ENCODE measurements at places on chromosomes 12 and 14.

DNA sequence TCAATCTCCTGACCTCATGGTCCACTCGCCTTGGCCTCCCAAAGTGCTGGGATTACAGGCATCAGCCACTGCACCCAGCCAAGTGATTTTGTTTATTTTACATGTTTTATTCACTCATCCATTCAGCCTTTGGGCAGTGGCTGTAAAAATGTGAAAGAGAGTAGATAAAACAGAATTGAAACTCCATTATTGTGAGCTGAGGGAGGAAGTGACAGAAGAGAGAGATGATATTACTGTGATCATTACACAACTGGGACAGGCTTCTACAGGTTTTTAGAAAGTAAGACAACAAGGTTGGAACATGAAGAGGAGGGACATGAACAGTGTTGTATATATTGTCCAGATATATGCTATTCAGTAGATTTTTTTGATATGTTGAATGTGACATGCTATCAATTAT lies 25.0 kb downstream of the CREBL2 start:
- no peak for DNase-seq

GRCh38 chr14:24735984-24736630 lies 102.1 kb upstream of the GZMB start:
- DNase-seq = no peak

- no peak for DNase-seq
Observed at GRCh38 chr14:69682136-69682535, 70.7 kb downstream of the SUSD6 start.

- peak; percentile 91 for DNase-seq
Observed at GRCh38 chr12:54383041-54383609, 1.4 kb downstream of the ZNF385A start.

DNA sequence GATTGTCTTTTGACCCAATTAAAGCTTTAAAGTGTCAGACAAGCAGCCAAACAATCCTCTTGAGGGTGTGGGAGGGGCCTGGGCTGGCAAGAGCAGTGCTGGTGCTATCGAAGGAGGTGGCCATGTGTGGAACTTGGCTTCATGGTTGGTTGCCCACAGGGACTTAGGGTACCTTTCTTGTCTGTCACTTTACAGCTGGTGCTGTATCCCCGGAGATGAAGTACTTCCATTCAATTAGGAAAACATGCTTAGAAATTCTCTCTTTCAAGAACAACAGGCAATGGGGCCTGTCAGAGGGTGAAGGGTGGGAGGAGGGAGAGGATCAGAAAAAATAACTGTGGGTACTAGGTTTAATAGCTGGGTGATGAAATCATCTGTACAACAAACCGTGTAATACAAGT lies 86.5 kb downstream of the DAAM1 start:
- DNase-seq = no peak

- DNase-seq = no peak
Observed at GRCh38 chr12:121186826-121187225, 23.1 kb upstream of the P2RX4 start.

DNA sequence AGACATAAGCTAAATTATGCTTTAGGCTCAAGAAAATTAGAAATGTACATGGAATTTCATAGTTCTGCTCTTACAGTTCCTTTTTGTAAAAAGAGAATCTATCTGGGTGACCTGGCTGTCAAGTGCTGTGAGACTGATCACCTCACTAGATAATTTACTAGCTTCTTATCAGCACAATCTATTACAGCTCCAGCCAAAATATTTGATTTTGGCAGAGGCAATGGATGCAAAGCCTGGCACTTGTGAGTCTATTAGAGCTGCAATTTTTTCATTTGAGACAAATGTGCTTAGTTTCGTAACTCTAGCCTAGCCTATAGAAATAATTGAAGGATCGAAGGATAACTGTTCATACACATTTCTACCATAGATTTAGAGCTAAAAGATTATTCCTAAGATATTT lies 927.5 kb downstream of the SLC6A15 start:
- DNase-seq = no peak

DNA sequence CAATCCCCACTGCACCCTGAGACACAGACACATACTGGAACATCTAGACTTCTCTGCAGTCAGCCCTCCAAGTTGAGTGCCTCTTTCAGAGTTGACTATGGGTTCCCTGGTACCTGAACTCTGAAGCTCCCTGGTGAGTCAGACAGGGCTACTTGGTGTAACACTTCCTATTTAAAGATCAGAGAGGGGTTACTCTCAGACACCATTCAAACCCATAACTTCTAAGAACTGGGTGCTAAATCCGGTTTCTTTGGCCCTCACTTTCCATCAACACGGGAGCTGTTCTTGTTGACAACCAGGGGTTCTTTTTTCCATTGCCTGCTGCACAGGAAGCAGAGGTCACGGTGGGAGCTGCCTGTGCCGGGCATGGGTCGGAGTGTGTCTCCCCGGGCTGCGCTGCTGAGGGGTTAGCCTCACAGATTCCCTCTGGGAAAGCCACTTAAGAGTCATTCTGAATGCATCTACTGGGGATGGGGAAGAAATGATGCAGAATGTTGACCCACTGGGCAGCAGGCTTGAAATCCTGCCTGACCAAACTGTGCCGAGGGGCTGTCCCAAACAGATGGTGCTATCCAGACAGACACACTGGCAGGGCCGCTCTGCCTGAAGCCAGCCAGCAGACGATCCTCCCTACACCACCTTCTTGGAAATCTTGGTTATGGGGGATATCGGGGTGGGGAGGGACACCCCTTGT lies 74.1 kb downstream of the PITPNM2 start:
- DNase-seq = no peak

GRCh38 chr14:40838601-40839000 lies 768.1 kb upstream of the LRFN5 start:
- DNase-seq = no peak

DNA sequence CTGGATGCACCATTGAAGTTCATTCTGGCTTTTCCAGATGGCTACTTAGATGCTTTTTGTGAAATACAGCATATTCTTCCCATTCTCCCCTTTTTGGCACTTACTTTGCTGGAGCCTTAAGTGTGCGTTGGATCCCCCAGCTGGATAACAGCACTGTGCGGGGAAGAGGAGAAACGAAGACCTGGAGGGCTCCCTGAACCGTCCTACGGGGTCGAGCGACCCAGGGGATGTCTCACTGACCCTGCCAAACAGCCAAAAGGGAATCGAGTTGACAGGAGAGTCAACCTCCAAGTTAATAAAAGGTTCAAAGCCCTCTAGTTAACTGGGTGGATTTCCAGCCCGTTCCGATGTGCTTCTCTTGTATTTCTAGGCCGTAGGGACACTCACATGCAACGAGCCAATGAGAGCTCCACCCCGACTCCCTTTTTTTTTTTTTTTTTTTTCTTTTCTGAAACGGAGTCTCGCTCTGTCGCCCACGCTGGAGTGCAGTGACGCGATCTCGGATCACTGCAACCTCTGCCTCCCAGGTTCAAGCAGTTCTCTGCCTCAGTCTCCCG lies 1.0 kb upstream of the CAMKK2 start:
- DNase-seq = peak; percentile 32

- DNase-seq = peak; percentile 35
Observed at GRCh38 chr14:78697341-78697740, 527.2 kb downstream of the NRXN3 start.

DNA sequence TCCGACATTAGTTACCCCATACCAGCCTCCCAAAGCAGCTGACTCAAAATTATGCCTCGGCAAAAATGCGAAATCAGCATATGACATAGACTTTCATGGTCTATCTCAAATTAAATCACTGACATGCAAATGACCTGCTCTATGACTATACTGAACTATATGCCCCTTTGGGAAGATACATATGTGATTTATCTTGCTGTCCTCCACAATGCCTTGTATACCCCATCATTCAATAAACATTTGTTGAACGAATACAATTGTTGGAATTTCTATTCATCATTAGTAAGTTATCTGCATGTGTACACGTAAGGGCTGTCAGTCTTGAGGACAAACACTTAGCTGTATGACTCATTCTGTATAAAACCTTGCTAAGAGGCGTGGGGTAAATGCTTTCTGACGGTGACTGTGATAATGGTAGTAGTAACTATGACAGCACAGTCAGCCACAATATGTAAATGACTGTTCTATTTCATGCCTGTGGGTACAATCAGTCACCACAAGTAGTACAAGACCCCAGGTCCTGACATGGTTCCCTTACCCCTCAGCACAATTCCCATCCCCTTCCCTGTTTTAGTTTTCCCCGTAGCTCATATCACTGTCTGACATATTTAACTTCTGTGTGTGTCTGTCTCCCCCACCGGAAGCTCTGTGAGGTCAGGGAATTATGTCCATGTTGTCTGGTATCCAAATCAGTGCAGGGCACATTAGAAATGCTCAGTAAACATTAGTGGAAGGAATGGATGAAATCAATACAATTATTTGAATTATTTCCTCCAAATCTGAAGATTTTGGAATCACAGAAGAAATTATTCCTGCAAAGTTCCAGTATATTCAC lies 42.8 kb downstream of the STXBP6 start:
- peak; percentile 94 for DNase-seq

DNA sequence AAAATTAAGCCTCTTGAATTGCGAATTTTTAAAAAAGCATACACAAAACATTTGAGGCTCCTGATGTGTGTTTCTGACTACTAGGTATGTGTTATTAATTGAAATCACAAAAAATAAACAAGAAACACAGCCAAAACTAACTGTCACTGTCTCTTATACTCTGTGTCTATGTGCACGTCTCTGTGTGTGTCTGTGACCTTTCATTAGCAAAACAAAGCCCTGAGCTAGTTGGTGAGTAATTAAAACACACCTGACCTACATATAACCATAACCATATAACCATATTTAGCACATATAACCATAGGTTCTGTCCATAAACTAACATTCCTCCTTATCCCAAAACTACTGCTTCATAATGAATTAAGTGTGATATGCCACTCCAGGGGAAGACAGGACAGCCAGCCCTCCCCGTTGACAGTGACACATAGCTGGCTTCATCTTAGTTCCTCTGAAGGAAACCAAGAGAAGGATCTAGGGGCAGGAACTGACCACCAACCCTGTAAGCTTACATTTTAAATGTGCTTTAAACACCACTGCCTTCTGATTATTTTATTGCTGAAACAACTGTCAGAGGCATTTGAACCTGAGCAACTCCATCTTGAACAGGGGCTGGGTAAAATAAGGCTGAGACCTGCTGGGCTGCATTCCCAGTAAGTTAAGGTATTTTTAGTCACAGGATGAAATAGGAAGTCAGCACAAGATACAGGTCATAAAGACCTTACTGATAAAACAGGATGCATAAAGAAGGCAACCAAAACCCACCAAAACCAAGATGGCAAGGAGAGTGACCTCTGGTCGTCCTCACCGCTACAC lies 106.7 kb downstream of the PPP2R5E start:
- peak; percentile 8 for DNase-seq

All from fibroblast of skin of back (primary cell).